ENCODE measurements at places on chromosomes 3 and 15.

- DNase-seq: no peak
Measured at GRCh38 chr3:169764312-169764881, 463 bp downstream of the TERC start.

DNA sequence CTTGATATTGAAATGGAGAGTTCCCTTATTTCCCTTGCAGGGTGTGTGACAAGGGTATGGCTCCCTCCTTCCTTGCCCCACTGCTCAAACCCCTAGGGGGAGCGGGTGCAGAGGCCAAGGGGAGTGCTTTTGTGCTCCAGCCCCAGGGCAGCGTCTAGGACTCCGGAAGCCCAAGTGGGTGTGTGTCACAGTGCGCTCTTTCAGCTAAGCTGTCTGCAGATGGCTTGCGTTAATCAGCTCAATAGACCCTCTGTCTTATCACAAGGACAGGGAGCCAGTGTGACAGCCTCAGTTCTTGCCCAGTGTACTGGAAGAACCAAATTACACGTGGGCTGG lies 523.6 kb upstream of the LMCD1 start:
- no peak for DNase-seq

DNA sequence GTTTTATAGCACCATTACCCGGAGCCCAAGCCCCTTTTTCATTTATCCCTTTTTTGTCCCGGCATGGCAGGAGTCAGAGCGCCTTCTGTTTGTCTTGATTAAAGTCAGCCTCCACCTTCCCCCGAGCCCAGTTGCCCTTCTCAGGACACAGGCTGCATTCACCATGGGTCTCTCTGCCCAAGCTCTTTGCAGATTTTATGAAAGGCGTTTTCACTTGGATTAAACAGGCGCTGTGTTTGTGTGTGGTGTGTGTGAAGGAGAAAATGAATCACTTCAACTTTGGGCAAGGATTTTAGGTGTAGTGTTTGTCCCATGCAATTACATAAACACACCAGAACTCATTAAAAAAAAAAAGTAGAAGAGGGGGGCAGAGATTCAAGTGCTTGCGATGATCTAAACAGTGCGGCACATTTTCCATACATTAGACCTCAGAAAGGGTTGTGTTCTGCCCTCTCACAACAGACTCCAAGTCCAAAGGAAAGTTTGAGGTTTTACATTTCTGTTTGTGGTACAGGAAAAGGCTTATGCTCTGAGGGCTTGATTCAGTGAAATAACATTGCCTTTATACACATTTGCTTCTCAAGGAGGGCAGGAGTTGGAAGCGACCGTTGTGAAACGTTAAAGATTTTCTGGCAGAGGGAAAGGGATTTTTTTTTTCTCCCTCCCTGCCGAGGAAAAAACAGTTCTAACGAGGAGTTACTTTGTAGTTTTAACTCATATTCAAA lies 14.5 kb upstream of the IL16 start:
- no peak for DNase-seq

- no peak for DNase-seq
Measured at GRCh38 chr3:17589888-17590287, 152.5 kb downstream of the TBC1D5 start.

- DNase-seq: no peak
Measured at GRCh38 chr3:128736601-128737000, 10.6 kb downstream of the RAB7A start.

DNA sequence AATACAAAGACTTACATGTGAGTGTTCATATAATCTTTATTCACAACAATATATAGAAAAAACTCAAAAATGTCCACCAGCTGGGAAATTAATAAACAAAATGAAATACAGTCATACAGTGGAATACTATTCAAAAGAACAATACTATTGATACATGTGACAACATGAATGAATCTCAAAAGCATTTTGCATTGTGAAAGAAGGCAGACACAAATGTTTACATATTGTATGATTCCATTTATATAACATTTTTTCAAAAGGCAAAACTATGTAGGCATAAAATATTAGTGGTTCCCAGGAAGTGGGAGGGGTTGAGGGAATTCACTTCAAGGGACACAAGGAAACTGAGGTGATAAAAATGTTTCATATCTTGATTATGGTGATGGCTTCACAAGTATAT lies 303.2 kb downstream of the CTNNB1 start:
- DNase-seq: no peak

- no peak for DNase-seq
Measured at GRCh38 chr3:40714771-40715345, 190.1 kb downstream of the ZNF621 start.

GRCh38 chr3:122268257-122269024 lies 56.6 kb upstream of the CSTA start:
- no peak for DNase-seq

DNA sequence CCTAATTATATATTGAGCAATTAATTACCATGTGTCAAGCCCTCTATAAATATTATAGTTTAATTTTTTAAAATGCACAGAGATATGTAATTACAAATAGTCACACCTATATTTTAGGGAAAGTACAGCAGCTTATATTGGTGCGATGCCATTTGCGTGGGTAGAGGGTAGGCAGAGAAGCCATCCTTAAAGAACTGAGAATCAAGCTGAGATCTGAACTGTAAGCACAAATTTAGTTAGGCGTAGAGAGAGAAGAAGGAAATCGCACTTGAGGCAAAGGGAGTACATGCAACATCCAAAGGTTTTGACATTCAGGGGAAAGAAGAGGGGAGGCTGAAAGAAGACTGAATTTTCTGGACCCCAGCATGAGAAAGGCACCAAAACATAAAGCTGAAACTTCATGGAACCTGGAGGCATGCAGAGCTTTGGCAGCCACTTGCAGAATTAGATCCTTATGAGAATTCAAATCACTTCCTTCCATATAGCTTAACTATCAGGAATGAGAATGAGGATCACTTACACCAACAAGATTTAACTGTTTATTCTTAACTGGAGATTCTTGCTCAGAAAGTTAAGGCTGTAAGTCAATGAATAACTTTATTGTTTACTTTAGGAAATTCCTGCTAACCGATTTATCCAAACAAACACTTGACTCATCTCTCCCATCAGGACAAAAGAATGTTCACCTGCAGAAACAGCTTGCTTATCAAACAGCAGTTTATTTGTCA lies 114.3 kb downstream of the TGFBR2 start:
- DNase-seq: peak; percentile 33

GRCh38 chr3:122415104-122415744 lies 638 bp downstream of the WDR5B start:
- DNase-seq: peak; percentile 4

DNA sequence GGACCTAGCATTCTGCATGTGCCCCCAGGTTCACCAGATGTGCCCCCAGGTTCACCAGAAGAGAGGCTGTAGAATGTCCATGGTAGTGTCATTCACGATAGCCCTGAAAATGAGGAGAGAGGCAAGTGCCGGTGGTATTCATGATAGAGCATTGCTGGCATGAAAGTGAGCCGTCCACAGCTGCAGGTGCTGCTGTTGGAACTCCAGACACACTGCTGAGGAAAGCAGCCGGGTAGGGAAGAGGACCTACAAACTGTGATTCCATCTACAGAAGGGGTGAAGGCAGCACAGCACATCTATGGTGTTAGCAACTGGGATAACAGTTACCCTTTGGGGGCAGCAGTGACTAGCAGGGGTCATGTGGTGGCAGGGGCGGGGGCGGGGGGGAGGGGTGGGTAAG lies 125.0 kb upstream of the PLXNA1 start:
- DNase-seq: no peak

GRCh38 chr15:87322265-87322664 lies 934.3 kb downstream of the NTRK3 start:
- DNase-seq: no peak

GRCh38 chr15:59362331-59362730 lies 10.3 kb downstream of the MYO1E start:
- no peak for DNase-seq

- DNase-seq: no peak
Measured at GRCh38 chr3:105649480-105649879, 219.3 kb downstream of the CBLB start.

GRCh38 chr3:196662033-196662432 lies 22.5 kb downstream of the NRROS start:
- no peak for DNase-seq

- no peak for DNase-seq
Measured at GRCh38 chr3:195889870-195890295, 18.5 kb downstream of the TNK2 start.

DNA sequence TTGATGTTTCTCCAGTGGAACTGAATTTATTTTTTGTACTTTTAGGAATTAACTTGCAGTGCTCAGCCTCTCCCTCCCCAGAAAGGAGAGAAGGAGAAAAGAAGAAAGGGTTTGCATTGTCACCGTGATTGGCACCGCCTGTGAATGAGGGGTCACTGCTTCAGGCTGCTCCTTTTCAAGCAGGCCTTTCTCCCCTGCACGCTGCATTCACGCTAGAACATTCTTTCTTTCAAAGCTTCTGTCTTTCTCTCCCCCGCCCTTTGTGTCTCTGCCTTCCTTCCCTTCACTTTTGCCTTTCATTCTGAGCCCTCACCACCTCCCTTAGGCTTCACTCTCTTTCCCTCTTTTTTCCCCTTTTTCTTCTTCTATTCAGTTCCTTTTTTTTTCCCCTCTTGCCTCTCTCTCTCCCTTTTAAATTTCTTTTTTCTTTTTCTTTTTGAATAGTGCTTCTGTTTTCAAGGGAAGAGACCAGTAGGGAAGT lies 42.4 kb downstream of the ZNF710 start:
- DNase-seq: no peak

DNA sequence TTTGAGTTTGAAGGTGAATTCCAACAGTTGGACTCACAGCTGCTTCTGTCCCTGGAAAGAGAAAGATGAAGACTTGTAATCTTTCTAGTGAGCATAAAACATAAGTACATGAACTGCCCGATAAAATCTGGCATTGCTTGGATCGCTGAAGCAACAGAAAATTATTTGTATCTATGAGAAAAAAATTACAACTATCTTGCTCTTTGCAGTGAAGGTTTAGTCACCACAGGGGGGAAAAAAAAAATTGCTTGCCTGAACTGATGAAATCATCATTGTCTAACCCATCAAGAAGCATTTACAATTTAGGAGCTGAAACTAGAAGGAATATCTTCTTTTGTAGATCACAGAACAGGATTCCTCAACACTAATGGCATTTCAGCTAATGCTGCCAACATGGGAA lies 20.0 kb downstream of the TMEM207 start:
- no peak for DNase-seq

GRCh38 chr3:127408684-127409420 lies 121.0 kb upstream of the PRR20G start:
- DNase-seq: no peak

DNA sequence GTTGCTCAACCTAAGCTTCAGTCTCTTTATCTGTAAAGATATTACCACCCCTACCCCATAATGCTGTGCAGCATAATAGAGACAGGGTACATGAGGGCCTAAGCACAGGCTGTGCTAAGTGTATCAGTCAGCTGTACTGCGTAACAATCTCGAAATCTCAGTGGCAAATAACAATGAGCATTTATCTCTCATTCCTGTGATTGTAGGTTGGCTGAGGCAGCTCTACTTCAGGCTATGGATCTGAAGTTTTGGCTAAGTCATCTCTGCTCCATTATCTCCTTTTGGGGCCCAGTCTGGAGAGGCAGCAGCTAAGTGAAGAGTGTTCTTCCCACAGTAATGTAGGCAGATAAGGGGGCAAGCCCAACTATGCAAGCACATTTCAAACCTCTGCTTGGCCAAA lies 7.1 kb upstream of the SLC6A11 start:
- DNase-seq: no peak

DNA sequence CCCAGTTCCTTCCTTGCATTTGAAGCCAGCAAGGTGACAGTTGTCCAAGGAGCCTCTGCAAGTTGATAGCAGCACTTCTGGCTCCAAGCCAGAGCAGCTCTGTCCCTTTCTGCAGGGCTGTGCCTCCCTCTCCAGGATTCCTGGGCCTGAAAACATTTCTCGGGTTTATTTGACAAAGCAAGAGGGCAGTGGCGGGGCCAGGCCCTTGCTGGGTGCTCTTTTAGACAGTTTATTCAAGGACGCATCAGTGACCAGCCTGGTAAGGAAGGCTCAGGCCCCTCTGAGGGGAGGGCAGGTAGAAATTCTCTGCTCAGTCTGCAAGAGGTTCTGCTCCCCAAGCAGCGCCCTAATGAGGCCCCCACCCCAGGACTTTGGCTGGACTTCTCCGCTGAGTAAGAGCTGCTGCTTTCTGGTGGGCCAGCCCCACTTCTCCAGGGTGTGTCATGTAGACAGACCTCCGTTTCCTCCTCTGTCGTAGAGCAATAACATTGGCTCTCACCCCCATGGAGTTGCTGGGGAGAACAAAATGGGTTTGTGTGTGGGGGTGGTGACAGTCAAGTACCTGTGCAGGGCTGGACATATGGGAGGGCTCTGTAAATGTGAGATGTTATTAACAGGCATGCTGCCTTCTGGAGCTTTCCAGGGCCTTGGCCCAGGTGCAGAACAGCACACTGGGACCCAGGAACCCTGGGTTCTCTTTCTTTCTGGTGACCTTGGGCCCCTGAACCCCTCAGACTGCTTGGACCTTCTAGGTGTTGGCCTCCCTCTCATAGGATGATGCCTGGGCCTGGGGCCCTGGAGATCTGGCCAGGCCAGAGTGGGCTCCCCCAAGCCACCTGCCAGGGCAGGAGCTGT lies 146.2 kb upstream of the TLE3 start:
- no peak for DNase-seq

DNA sequence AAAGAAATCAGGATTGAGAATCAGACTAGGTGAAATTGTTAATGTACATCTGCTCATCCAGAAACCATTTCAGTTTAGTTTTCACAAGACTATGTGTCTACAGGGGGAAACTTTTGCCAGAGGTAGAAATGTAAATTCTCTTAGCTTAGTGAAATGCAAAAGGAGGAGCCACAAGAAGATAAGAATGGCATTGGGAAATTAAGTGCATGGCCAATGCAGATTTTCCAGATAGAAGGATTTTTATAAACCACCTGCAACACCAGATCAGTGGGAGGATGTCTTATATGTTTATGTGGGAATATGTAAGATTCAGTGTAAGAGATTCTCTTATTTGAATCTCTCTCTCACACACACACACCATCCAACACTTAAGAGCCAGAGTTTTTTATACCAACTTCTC lies 67.2 kb downstream of the HMG20A start:
- DNase-seq: no peak

DNA sequence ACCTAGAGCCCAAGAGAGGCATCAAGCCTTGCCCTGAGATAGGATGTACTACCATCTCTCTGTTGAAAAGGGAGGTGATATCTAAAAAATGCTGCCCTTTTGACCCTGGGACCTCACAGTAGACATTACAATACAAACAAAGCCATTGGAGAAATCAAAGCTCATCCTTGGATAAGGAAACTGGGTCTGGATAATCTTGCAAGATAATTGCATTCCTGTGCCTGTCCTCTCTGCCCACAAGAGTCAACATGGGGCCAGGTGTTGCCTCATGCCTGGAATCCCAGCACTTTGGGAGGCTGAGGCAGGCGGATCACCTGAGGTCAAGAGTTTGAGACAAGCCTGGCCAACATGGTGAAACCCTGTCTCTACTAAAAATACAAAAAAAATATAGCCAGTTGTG lies 57.3 kb upstream of the DLG1 start:
- DNase-seq: no peak

All from smooth muscle cell of the brain vasculature (primary cell).